ENCODE measurements at places on chromosomes 3 and 15.

- no peak for DNase-seq
Observed at GRCh38 chr15:71530116-71530515, 280.2 kb upstream of the NR2E3 start.

DNA sequence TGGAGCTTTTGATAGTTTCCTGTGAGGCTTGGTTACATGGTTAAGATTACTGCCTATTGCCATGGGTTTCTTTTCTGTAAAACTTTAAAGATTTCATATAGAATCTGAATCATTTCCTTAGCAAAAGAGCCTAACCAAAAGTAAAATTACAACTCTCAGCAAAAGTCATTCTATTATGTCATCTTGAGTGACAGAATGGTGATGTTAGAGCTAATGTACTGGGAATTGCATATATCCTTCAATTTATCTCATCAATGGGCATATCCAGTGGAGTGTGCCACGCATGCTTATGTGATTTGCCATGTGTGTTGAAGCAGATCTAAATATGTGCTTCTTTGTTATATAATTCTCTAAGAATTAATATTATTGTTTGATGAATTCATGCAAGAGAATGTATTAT, 212.1 kb downstream of the ROBO1 start:
- DNase-seq, result no peak

DNA sequence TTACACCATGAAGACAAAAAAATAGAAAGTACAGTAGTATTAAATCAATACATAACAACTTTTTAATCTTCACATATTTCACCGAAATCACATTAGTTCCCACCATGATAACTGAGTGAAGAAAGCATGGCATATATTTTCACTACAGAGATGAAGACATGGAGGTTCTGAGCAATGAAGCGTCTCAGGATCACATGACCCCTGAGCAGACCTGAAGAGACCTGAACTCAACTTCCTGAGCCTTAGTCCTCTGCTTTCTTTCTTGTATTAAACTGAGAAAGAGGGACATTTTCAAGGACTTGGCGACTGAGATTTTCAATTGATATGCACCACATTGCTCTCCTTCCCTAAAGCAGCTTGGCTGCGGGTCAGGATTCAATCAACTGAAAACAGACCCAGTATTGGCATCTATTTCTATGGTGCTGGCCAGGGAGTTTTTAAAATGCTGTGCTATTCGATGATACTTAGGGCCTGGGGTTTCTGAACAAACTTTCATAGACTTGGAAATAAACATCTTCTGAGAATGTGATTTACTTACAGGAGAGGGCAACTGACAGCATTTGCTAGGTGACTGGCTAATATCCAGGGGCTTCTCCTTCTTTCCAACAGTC, 165.1 kb downstream of the LSAMP start:
- DNase-seq, result no peak

DNA sequence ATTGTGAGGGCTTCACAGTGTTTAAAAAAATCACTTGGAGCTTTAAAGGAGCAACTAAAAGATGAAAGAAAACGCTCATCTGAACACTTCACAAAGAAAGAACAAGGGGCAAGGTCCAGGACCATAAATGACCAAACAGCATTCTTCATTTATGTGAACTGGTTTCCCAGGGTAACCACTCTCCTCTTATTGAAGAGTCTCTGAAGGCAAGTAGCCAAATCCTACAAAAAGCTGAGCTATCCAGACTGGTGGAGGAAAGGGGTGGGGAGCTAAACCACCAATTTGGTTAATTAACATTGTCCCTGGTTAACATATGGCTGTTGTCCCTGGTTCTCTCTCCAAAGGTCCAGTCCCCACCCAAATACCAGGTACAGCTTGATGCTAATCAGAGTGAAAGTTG, 58.1 kb downstream of the OSBPL10 start:
- no peak for DNase-seq

GRCh38 chr3:95629802-95630201, 1184.6 kb upstream of the EPHA6 start:
- no peak for DNase-seq

DNA sequence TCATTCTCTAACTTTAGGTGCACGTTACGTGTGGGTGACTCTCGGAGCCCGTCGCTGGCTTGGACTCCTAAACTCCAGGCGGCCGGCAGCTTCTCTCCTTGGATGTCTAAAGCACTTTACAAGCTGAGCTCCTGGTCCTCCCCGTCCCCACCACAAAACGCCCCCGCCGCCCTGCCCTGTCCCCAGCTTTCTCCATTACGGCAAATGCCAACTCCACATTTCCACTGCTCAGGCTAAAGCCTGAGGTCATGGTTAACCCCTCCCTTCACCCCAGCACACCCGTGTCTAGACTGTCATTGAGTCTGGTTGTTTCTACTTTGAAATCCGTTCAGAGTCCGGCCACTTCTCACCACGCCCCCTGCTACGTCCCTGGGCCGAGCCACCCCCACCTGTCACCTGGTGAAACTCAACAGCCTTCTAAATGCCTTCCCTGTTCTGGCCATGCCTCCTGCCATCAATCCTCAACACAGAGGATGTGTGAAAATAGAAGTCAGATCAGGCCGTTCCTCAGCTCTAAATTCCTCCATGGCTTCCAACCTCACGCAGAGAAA, 8.1 kb upstream of the PCSK6 start:
- DNase-seq, result no peak
